Vagina (tissue), 2 donors: ENCODE measurements at places on chromosomes 1 and 21.

- peak; percentile 52 for DNase-seq
These were observed 44.7 kb upstream of the LRP8 start for GRCh38 chr1:53372501-53372951.

- no peak for DNase-seq
These were observed 14.6 kb downstream of the ADSS2 start for GRCh38 chr1:244437086-244437468.

- no peak for DNase-seq
These were observed 86.9 kb downstream of the CD247 start for GRCh38 chr1:167431261-167431908.

GRCh38 chr1:174114788-174115448 is 44.4 kb upstream of the RABGAP1L start:
- no peak for DNase-seq

DNA sequence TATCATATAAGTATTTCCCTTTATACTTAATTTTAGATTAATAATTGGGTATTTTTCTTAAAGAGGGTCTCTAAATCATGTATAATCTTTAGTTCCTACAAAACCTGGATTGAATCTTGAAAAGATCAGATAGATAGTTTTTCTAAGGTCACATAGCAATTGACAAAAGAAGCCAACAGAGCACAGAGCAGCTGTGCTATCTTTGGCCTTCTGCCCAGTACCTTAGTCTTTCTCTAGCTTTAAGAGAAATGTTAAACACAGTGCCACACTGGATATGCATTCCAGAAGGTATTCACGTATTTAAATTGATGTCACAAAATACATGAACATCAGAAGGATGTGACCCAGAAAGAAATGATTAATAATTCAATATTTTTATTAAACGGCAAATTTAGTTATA is 86.8 kb downstream of the C21orf91 start:
- no peak for DNase-seq

DNA sequence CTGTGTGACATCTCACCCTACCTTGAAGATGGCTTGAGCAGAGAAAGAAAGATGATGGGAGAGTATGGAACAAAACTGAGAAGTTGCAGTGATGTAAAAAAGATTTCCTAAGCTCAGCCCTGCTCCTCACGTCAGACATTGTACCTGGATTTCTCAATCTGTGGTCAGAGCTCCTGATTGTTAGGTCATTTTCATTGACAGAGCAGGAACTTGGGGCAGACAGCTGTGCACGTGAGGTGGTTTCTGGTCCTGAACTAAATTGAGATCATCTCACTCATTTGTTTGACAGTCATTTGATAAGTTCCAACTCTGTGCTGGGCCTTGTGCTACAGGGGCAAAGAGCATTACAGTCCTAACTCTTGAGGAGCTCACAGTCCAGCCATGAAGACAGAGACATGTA is 10.2 kb downstream of the TRAF3IP3 start:
- no peak for DNase-seq

DNA sequence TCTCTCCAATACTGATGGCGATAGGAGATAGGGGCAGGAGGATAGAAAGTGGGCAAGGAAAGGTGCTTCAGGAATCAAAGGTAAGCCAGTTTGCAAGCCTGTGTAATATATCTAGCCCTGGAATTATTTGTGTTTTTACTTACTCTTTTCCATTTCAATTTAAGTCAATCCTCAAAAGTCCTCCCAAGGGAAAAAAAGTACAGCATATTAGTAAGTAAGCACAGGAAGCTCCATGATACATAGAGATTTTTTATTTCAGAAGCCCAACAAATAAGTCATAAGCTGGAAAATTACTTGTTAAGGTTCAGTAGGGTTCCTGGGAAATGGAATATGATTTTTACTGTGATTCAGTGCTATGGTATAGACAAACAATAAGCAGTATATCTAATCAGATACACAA is 337.7 kb upstream of the DUSP10 start:
- no peak for DNase-seq

DNA sequence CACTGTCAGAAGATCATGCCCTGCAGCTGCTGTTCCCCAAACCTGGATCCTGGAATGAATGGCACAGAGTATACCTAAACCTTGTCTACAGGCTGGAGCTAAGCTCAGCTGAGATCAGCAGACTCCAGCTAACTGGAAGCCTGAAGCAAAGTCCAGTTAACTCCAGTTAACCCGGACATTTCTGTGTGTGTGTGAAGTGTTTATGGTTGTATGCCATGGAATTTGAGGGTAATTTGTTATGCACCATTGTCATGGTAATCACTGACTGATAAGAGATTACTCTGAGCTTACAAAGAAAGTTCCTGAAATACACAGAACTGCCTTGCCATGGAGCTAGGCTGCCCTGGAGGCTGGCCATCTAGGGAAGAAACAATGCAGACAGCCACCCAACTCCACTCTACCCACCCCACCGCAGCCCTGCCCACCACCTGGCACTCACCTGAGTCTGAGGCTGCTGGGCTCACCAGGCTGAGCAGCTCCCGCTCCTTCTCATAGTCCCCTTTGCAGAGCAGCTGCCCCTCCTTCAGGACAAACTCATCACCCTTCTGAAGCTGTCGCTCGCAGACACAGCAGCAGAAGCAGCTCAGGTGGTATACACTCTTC is 107.4 kb downstream of the LMX1A start:
- no peak for DNase-seq

GRCh38 chr1:175804561-175804960 is 61.2 kb upstream of the TNR start:
- DNase-seq, result no peak

- DNase-seq, result no peak
These were observed 59.8 kb downstream of the GNG12 start for GRCh38 chr1:67773462-67773861.

DNA sequence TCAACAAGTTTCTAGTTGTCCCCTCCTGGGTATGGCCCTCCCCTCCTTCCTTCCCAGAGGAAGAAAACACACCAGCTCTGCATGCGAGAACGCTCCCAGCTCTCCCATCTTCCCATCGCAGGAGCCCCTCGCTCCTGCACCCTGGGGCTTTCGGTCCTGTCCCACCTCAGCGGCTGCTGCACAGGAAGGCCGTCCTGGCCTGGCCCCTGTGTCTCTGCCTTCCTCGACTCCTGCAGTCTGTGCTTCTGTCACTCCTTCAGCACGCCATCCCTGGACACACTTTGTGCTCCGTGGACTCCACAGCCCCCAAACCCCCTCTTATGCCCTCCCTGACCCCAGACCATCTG is 23.2 kb downstream of the KRTAP10-1 start:
- no peak for DNase-seq

GRCh38 chr1:88168126-88168525 is 515.9 kb upstream of the PKN2 start:
- no peak for DNase-seq

DNA sequence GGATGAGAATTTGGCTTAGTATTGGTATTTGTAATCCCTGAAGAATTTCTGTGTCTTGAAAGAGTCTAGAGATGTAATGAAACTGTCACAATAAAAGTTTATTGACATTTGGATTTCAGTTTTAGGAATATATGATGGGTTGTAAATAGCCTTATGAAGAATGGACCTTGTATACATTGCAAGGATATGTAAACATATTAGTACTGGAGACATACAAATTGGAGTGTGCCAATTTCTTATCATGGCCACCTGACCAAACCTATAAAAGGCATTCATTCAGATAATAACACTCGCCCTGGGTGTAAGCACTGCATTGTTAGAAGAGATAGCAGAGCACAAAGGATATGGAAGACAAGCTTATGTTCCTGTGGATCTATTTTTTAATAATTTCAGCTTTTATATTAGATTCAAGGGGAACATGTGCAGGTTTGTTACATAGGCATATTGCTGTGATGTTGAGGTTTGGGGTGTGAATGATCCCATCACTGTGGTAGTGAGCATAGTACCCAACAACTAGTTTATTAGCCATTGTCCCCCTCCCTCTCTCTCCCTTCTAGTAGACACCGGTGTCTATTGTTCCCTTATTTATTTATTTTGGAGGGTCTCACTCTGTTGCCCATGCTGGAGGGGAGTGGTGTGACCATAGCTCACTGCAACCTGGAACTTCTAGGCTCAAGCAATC is 8.6 kb downstream of the S1PR1 start:
- no peak for DNase-seq

- DNase-seq, result no peak
These were observed 146.6 kb downstream of the PGBD5 start for GRCh38 chr1:230279583-230279945.

GRCh38 chr1:54215523-54215922 is 15.6 kb downstream of the MRPL37 start:
- DNase-seq, result no peak

GRCh38 chr1:223260712-223261111 is 103.3 kb downstream of the SUSD4 start:
- DNase-seq, result peak; percentile 37

GRCh38 chr1:159594625-159595405 is 7.2 kb downstream of the APCS start:
- no peak for DNase-seq

GRCh38 chr1:215554865-215555264 is 12.2 kb upstream of the KCTD3 start:
- no peak for DNase-seq

DNA sequence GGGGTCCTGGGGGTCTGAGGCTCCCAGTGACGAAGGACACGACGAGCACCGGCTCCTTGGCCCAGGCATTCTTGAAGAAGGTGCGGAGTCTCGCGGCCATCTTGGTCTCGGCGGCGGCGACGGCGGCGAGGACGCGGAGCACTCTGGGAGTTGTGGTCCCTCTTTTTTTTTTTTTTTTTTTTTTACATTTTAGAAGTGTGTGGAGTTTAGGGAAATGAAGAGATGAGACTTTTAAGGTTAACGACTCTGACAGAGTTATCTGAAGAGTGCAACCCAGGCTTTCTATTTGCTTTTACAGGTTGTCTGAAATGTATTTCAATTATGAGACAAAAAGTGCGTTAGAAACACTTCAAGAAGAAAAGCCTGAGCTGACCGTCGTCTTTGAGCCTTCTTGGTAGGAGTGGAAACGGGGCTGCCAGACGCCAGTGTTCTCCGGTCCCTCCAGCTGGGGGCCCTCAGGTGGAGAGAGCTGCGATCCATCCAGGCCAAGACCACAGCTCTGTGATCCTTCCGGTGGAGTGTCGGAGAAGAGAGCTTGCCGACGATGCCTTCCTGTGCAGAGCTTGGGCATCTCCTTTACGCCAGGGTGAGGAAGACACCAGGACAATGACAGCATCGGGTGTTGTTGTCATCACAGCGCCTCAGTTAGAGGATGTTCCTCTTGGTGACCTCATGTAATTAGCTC is 9.7 kb downstream of the OR2B11 start:
- DNase-seq, result peak; percentile 84

DNA sequence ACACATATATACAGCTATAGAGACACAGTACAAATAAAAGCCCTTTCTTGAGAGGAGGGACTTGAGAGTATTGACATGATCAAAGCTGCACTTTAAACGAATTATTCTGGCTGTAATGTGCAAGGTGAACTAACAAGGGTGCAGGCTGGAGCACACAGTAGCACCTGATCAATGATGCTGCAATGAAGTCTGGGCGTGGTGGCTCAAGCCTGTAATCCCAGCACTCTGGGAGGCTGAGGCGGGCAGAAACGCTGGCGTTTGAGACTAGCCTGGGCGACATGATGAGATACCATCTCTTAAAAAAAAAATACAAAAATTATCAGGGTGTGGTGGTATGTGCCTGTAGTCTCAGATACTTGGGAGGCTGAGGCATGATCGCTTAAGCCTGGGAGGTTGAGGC is 14.1 kb upstream of the CTH start:
- no peak for DNase-seq

DNA sequence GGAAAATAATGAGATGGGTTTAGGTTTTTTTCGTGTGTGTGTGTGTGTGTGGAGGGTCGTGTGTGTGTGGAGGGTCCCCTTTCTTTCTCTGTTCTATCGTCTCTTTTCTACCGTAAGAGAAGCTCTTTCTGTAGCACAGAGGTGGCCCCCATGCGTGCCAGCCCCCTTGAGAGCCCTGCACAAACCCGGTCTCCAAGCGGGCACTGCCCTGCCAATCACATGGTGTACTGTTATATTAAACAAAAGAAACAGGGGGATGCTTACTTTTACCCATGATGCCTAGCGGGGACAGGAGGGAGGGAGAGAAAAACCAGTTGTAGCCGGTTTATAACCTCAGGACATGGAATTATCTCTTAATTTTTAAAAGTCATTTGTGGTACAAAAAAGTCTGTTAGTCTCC is 41.0 kb downstream of the GATAD2B start:
- DNase-seq, result no peak

DNA sequence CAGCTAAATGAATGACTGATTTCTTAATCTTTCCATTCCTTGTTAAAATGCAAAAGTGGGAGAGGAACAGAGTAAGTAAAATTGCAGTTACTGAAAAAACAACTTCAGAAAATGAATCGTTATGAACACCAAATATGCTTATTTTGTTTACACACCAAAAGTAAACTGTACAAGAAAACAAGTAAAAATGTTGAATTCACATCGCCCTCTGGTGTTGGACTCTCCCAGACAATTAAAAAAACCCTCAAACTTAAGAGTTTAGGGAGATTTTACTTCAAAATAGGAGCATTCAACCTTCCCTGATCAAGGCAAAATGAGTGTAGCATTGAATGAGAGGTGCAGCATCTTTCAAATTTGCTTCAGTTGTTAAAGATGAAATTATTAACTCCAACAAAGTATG is 19.4 kb upstream of the ESRRG start:
- no peak for DNase-seq

DNA sequence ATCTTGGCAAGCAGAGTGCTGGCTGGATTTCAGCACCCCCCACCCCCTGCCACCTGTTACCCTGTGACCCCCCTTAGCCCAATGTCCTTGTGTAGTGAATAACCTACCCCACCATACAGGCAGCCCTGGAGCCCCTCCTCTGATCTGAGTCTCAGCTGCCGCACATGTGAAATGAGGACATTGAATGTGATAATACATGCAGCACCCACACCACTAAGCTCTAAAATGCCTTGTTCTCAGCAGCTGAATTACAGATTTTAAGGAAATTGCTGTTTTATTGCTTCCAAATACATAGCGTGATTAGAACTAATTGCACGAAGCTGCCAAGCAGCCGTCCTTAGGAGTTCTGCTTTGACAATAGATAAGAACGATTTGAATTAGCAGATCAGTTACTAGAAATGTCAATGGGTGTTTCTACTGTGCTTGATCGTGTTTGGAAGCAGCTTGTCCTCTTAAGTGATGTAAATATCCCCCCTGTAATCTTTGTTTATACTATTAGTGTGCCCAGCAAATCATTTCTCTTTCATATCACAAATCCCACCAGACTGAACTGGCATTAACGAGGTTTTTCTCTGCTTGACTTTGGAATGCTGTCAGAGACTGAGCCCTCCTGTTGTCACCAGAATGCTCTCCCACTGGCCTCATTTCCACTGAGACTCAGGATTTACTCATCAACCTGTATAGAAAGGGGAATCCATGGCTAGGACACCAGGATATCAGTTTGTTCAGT is 4.9 kb downstream of the SLAMF8 start:
- DNase-seq, result no peak
